ENCODE measurements at places on chromosomes 4 and X. TPM values are rescaled to one million over a fixed set of nuclear protein-coding genes. Genes with fewer than 3 reads are reported as not detected.

AWAT2 gene
- 0.23 TPM for total RNA-seq

CCNB3 gene
- 1.9 TPM for total RNA-seq

TLR8 gene
- not detected for total RNA-seq

PGAM4 gene
- total RNA-seq = 1.4 TPM

FGFRL1 gene
- 62.9 TPM for total RNA-seq

ETDB gene
- total RNA-seq = not detected

CLDN22 gene
- total RNA-seq = not detected

ACTRT1 gene
- total RNA-seq = not detected

USP17L15 gene
- not detected for total RNA-seq

PWWP3B gene
- total RNA-seq = 2.3 TPM

UCHL1 gene
- not detected for total RNA-seq

CXCL1 gene
- not detected for total RNA-seq

COPS4 gene
- 48.6 TPM for total RNA-seq

NONO gene
- 469 TPM for total RNA-seq
